ENCODE measurements at places on chromosomes 5 and 9.

- no peak for DNase-seq
Measured at GRCh38 chr5:10727861-10728260, 33.2 kb downstream of the DAP start.

- no peak for DNase-seq
Measured at GRCh38 chr9:91395106-91395552, 28.5 kb downstream of the NFIL3 start.

DNA sequence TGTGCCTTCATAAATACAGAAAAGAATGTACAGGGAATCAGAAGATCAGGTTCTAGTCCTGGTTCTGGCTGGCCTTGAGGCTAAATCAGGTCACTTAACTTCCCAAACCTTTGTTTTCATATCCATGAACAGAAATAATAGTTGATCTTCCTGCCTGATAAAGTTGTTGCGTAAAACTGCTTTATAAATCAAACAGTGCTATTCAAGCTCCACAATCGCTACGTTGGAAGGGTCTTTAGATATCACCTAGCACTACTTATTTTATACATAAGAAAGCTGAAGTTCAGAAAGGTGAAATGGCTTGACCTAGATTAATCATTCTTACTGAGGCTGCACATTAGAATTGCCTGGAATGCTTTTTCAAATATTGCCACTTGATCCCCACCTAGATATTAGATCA lies 36.3 kb upstream of the GCNT4 start:
- DNase-seq = no peak

GRCh38 chr9:23686896-23687295 lies 139.1 kb downstream of the ELAVL2 start:
- no peak for DNase-seq

DNA sequence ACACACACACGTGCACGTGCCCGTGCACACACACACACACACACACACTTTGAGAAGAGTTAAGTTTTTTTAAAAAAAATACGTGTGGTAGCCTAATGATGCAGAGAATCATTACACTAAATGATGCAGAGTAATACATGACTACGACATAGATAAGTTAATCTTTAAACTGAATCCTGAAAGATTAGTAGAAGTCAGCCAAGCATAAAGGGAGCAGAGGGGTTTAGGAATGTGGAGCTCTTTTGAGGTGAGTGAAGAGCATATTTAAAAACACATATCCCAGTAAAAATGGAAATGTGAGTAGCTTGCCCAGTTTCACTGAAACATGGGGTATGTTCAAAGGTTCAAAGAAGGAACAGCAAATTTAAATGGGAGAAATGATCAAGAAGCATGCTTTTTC lies 61.3 kb upstream of the TYRP1 start:
- DNase-seq = no peak

GRCh38 chr5:173736923-173737412 lies 120.5 kb upstream of the BOD1 start:
- no peak for DNase-seq

DNA sequence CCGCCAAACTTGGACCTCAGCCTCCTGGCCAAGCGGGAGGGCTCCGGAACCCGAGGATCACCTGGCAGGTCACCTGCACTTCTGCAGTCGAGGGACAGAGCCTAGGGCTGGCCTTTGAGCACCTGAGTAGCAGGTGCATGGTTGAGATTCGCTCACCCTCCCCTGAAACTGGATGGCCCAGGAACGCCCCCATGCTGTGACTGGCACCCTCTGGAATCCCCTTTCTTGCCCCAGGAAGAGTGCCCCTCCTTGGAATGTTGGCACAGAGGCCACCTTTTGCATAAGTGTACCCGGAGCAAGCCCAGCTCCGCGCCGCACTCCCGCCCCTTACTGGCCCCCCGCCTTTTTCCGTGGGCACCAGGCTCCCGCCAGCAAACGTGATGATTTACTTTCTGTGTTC lies 112.5 kb upstream of the IER5L start:
- DNase-seq = no peak

GRCh38 chr5:73592551-73592950 lies 27.0 kb downstream of the UTP15 start:
- no peak for DNase-seq

GRCh38 chr9:35653611-35654010 lies 2.9 kb upstream of the SIT1 start:
- no peak for DNase-seq

DNA sequence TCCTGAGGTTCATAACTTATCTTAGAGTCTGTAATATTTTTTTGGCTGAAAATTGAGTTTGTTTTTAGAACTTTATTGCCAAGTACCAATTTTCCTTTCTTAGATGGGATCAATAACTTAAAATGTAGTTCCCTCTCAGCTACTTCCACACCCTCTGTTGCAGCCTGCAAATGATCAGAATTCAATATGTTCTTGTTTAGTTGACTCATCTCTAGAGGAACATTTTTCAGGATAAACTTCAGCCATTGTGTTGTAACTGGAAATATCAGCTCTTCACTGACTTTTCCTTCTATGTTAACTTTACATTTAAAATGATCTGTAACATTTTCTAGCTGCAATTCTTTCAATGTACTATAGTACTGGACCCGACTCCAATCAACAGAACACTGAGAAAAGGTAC lies 115.7 kb downstream of the ESM1 start:
- DNase-seq = no peak

DNA sequence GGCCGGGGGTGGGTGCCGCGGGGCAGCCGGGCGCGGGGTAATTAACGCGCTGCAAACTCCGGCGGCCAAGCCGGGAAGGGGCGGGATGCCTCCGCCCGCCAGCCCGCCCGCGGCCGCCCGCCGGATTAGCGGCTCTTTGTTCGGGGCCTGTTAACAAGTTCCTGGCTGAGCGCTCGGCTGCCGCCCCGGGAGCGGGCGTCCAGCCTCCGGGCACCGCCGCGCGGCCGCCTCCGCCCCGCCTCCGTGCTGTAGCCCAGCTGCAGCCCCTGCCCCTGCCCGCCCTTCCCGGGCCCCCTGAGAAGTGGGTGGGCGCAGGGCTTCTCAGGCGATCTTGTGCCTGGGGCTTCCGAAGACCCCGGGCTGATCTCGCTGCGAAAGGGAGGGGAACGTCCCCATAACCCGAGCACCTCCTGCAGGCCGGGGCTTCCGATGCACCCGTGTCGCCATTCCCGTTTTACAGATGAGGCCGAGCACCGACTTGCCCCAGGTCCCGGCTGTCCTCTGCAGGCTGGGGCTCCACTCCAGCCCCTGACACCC lies 7.5 kb downstream of the UNC5A start:
- DNase-seq = no peak

GRCh38 chr9:87276851-87277261 lies 220.8 kb upstream of the DAPK1 start:
- no peak for DNase-seq

GRCh38 chr5:140881889-140882590 lies at the start of gene PCDHA13:
PCDHA13 (plus strand) TSS chr5:140882124; CDS start chr5:140882269, 145 bp downstream.
- DNase-seq = no peak

DNA sequence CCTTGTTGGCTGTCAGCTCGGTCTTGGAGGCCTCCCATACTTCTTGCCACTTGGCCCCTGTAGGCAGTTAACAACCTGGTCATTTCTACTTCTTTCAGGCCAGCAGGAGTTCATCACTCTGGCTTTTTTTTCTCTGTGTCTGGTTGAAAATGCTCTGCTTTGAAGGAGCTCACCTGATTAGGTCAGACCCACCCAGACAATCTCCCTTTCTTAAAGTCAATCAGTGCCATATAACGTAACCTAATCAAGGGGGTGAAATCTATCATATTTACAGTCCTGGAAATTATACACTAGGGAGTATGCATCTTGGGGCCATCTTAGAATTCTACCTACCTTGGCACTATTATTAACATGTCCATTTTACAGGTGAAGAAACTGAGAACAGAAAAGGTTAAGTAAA lies 155.4 kb downstream of the SREK1 start:
- no peak for DNase-seq

DNA sequence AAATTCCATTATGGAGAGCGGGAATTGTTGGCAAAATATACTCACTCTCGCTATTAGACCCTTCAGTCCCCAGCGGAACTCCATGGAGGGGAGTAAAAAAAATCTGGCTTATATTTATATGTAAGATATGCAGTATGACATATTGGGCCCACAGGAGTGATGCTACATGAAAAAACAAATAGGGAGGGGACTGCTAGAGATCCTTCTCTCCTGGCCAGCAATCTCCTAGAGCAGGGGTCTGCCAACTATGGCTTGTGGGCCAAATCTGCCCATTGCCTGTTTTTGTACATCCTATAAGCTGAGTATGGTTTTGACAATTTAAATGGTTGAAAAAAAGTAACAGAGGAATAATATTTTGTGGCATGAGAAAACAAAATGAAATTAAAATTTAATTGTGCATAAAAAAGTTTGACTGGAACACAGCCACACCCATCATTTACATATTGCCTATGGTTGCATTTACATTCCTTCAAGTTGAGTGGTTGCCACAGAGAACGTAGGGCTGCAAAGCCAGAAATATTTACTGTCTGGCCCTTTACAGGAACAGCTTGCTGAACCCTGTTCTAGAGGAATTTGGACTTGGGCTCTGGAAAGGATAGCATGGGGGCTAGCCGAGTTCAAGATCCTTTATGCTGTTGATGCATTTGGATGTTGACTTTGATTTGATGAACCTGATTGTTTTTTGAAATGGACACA lies 197.3 kb upstream of the CLINT1 start:
- no peak for DNase-seq
